Activated naive CD4-positive, alpha-beta T cell treated with Interleukin-2 at 50 U/mL for 16 hours (primary cell): ENCODE measurements at places on chromosomes 3 and 15.
A peak's percentile ranks its signal among the peaks of the same experiment; 100 is the strongest.

DNA sequence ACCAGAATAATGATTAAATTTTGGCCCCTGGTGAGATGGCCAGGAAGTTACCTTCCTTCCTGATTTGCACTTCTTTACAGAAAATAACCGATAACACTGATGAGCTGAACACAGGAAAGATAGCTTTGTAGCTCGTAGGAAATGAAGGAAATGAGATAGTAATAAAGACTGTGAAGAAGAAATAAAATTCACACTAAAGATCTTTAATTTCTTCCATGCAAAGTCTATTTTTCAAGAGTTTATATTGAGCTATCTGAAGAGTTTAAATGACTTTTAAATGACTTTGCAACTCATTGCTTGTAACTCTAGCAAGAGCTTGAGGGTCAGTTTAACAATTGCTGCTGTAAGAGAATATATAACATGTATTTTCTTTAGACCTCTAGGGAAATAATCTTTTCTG lies 543.0 kb downstream of the UNC13C start:
- no peak for DNase-seq

GRCh38 chr3:72380711-72381493 lies 467.3 kb downstream of the SHQ1 start:
- DNase-seq = no peak

DNA sequence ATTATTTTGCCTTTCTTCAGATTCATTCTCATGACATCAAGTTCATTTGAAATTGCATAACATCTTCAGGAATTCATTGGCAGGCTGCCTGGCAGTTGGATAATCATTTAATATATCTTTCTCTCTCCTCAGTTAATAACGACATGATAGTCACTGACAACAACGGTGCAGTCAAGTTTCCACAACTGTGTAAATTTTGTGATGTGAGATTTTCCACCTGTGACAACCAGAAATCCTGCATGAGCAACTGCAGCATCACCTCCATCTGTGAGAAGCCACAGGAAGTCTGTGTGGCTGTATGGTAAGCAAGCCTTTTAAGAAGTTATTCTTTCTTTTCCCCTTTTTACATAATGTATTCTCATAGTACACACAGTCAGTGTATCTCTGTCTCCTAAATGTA lies 38.2 kb downstream of the TGFBR2 start:
- DNase-seq = peak; percentile 63

GRCh38 chr15:31353931-31354330 lies 27.3 kb downstream of the KLF13 start:
- no peak for DNase-seq

GRCh38 chr3:39286771-39287170 lies 6.9 kb upstream of the CX3CR1 start:
- DNase-seq = no peak

DNA sequence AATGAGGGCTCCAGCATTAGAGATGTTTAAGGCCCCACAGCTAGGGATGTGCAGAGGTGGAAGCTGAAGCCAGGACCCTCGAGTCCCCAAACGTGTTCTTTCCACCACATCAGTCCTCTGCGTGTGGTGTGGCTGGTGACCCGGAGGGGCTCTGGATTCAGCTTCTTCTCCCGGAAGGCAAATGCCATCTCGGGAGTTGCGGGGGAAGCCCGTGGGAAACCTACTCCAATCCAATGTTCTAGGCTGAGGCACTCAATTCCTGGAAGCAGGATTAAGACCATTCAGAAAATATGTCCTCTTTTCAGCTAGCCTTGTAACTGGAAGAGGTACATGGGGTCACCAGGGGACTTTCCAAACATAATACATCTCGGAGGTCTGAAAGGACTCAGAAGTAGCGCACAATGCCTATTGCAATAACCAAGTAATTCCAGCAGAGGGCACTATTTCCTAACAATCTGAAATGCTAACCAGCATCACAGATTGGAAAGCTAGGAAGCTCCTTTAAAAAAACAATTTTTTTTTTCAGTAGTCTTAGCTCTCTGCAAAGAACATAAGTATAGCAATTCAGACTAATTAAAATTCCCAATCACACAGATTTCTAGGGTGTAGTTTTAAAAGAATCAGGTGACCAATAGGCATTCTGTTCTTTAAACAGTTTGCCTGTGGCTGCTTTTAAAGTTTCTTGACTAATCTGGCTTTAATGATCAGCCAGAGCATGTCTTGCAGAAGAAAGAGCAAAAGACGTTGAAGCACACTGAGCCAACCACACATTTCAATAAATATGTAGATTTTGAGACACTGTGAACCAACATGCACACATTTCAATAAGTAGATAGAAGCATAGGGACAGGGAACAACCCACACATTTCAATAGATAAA lies 36.1 kb downstream of the BNC1 start:
- DNase-seq = no peak

- peak; percentile 9 for DNase-seq
Observed at GRCh38 chr3:10702961-10703740, 112.9 kb upstream of the SLC6A11 start.

GRCh38 chr15:31223478-31224350 lies 102.9 kb upstream of the KLF13 start:
- no peak for DNase-seq

DNA sequence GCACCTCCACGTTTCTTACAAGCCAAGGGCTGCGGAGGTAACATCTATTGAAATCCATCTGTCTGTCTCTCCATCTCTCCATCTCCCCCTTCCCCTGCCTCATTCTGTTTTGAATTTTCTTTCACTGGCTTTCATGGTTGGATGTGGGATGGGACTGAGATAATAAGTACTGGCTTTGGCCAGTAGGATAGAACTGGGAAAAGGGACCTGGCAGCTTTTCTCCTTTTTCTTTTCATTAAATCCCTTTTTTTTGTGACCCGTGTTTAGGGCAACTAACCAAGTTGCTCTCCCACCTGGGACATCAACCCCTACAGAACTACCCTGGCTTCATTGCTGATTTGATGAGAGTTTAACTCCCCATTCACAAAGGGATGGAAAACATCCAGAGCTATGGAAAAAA lies 66.8 kb upstream of the ADAMTSL3 start:
- DNase-seq = no peak

DNA sequence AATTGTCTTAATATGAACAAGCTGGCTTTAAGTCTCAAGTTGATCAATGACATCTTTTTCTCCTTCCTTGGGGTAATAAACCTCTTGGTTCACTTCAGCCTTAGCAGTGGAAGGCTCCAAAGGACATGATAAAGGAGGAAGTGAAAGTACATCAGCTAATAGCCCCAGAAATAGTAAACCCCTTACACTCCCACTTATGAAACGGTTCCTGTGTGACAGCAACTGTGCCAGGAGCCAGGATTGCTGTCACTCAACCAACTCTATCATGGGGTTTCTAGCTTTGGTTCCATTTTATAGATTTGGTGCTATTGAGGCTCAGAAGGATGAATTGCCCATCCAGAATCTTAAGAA lies 216.7 kb downstream of the ABHD5 start:
- DNase-seq = no peak

GRCh38 chr3:125960066-125960424 lies 8.9 kb upstream of the ROPN1B start:
- DNase-seq = no peak

GRCh38 chr3:16147220-16147994 lies 27.1 kb upstream of the GALNT15 start:
- DNase-seq = no peak

DNA sequence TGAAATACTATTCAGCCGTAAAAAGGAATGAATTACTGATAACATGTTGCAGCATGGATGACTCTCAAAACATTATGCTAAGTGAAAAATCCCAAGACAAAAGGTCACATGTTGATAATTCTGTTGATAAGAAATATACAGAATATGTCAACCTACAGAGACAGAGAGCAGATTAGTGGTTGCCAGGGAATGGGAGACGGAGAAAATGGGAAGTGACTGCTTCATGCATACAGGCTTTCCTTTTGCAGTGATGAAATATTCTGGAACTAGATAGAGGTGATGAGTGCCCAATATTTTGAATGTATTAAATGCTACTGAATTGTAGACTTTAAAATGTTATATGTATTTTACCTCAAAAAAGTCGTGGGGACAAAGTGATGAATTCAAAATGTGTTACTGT lies 56.2 kb downstream of the ABHD2 start:
- DNase-seq = no peak

DNA sequence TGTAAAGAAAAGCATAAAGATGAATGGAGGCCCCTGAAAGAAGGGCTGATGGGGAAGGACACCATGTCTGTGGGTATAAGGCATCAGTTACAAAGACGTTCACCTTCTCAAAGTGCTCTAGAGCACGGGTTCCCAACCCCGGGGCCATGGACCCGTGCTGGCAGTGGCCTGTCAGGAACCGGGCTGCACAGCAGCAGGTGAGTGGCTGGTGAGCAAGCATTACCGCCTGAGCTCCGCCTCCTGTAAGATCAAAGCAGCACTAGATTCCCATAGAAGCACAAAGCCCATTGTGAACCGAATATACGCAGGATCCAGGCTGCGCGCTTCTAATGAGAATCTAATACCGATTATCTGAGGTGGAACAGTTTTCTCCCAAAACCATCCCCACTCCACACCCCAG lies 25.7 kb downstream of the MYO1E start:
- DNase-seq = no peak

DNA sequence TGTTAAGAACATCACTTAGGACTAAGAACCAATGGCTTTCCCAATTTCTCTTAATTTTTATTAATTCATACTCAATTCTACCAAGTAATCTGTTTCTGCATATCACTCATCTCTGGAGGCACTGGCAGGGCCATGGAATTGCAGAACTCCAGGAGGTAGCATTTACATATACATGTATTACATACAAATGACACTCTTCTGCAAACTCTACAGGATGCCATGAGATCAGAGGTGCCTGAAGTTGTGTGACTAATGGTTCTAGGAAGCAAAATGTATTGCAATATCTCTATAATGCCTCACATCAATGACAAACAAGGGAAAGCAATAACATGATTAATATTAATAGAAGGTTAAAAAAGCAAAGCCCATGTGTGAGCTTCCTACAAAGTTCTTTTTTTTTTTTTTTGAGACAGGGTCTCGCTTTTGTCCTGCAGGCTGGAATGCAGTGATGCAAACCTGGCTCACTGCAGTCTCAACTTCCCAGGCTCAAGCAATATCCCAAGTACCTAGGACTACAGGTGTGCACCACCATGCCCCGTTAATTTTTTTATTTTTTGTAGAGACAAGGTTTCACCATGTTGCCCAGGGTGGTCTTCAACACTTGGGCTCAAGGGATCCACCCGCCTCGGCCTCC lies 33.0 kb downstream of the DENND6A start:
- no peak for DNase-seq

DNA sequence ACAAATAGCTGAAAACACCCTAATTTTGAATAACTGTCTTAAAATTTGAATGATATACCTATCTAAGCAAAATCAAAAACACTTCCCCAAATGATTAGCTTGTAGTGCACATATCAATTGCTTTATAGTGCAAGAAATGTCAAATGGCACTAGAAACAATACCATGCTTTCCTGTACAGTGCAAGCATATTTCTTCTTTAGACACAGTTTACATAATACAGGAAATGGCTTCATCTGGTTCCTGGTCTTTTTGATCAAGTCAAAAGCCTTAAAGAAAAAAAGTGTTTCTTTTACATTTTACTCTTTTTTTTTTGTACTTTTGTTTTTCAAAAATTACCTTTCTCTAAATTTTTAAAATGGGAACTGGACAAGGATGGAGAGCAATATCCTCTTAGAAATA lies 352.1 kb downstream of the MECOM start:
- no peak for DNase-seq

- DNase-seq = no peak
Observed at GRCh38 chr3:108088146-108088545, 2.7 kb downstream of the CD47 start.

DNA sequence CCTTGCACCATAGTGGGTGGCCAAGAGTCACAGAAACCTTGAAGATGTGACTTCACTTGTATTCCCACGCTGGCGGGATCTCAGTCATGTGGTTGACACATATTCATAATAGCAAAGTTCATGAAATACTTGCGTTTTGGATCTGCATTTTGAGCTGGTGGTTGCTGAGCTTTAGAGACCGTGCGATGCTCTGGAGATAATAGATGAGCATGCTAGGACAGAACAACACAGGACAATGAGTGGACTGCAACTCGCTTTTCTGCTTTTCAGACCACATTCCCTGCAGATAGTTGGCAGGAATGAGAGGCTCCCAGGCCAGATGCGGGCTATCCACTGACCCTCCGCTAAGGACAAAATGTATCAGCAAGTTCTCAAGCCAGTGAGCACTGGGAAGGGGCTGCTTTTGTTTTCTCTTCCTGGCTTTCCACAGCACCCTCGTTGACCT lies 13.8 kb upstream of the STARD5 start:
- no peak for DNase-seq
